ENCODE measurements at places on chromosomes 1 and 21.
A peak's percentile ranks its signal among the peaks of the same experiment; 100 is the strongest.

DNA sequence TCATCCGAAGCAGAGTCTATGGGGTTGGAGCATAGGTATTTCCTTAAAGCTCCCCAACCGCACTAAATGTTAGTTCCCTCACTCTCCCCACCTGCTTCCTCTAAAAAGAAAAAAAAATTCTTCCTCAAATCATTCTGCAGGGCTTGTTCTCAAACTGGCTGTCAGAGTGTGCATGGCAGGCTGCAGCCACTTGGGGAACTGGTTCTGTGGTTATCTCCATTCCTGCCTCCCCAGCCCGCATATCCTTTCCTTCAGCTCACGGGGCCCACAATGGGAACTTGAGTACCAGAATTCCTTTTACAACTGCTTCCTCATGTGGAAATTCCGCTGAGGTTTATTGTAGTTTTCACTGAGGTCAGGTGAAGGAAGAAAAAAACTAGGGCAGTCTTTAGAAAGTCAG lies 159.2 kb downstream of the PIGK start:
- no peak for DNase-seq

DNA sequence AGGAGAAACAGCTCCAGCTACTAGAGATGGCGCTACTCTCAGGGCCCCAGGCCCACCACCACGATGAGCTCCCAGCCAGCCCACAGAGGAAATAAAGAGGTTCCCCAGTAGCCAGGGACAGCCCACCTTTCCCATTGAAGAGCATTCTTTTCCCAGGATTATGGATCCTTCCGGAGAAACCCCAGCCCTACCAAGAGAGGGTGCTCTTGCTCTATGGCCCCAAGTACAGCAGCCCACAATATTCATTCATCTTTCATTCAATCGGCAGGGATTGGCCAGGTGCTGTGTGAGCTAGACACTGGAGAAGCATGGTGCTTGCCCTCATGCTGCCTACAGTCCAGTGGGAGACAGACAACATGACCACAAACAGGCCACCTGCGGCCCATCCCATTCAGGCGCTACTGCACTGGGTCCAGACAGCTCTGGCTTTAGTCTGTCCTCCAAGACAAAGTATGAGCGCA lies 29.9 kb downstream of the PMVK start:
- DNase-seq: no peak

DNA sequence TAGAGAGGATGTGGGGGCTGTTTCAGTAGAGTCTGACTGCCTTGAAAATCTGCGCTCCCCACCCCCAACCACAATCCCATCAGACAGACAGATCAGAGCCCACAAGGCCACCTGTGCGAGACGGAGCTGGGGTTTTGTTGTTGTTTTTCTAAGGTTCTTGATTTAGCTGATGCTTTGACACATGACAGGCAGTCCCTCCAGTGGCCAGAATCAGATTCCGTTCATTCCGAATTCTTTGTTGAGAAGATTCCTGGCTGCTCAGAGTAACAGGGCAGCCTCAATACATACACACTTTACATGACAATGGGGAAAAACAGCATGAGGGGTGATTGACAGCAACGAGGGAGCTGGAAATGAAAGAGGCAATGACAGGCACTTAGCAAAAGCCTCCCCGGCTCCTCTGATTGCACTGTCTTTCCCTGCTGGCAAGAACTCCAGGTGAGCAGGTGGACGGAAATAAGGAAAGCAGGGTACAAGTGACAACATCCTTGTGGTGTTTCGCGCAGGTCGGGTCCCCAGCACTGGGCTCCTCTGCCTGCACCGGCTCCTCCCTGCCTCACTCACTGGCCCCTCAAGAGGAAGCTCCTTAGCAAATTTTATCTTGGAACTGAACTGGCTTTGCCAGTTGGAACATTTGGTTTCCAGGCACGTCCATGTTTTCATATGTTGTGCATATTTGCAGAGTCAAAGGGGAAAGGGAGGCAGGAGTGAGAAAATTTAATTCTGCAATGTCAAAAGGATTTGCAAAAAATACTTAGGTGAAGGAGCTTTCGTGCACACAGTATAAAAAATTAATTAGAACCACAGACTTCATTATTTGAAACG lies 148.7 kb downstream of the PGBD5 start:
- no peak for DNase-seq

- no peak for DNase-seq
These were observed 41.9 kb downstream of the CHML start for GRCh38 chr1:241598249-241598648.

GRCh38 chr1:207626972-207627337 lies 18.0 kb upstream of the CR1L start:
- no peak for DNase-seq

- peak; percentile 19 for DNase-seq
These were observed 1.3 kb downstream of the SMG5 start for GRCh38 chr1:156281281-156281680.

DNA sequence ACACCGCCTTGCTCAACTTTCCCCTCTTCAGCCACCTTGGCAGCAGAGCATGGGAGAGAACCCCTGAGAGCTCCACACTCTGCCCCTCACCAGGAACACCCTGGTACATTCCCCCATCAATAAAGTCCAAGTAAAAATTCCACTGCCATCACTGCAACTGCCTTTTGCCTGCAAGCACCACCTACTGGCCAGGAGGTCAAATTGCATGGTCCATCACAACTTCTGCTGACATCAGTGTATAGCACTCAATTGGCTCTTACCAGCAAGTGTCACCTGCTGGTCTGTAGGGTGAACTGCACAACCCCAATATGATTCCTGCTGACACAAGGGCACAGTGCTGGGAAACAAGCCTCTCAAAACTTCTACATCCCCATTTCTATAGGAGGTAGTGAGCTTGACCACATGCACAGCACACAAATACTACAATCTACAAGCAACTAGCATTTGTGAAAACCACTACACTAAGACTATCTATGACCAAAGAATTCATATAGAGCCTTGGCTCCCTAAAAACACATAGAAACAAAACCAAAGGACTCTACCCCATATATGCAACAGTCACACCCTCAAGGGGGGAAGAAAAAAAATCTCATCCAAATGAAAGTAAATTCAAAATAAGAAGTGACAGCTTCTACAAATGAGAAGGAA lies 69.2 kb downstream of the FASLG start:
- DNase-seq: peak; percentile 53

DNA sequence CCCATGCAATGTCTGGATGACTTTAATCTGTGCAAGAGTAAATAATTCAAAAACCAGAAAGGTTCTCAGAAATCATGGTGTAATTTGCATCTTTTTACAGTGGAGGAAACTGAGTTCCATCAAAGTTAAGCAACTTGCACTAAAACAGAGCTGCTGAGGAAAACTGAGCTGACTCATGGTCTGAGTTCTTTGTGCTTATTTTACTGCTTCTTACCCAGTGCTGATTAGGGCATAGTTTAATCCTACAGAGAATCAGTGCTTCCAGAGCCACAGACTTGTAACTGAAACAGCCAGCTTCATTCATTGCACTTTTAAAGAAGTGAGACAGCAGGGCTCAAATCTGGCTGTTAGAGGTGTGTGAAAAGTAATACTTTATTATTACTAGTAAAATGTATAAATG lies 10.9 kb upstream of the RWDD3 start:
- DNase-seq: no peak

GRCh38 chr1:37922767-37923550 lies 23.9 kb downstream of the INPP5B start:
- peak; percentile 54 for DNase-seq

DNA sequence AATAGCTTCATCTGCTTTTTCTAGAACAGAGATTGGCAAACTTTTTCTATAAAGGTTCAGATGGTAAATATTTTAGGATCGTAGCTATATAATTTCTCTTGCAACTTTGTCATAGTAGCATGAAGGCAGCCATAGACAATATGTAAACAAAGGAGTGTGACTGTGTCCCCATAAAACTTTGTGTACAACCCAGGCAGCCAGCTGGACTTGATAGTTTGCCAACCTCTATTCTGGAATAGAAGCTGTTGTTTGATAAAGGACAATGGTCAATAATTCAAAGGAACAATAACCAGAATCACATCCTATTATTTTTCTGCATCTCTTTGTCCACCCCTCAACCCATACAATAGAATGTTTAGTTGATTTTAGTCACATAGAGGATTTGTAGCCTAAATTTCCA lies 286.7 kb downstream of the LMX1A start:
- DNase-seq: no peak

DNA sequence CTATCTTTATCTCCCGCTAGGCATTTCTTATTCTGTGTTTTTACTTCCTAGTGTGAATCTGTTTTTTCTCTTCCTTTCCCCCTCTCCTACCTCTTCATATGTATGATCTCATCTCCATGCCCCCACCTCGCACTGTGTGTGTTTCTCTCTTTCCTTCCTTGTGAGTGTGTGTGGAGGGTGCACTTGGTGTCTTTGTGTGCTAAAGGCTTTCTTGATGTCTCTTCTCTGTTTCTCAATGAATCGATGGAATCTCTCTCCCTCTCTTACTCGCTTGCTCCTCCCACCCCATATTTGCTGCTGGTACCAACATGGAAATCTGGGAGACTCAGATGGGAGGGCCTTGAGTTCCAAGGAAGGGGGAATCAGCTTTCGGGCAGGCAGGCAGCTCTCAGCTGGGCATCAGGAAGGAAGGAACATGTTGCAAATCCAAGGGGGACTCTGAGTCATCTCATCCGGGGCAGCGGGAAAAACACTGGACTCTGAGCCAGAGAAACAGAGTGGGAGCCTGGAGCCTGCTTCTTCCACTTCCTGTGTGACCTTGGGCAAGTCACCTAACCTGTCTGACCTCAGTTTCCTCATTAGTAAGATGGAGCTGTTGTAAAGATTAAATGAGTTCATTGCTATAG lies 147.5 kb downstream of the PTPRU start:
- no peak for DNase-seq
